Hepatic stellate cell (primary cell): ENCODE measurements at places on chromosomes 11 and 22.

- no peak for DNase-seq
Measured at GRCh38 chr22:27610863-27611786, 190.4 kb downstream of the MN1 start.

GRCh38 chr11:128734103-128734831, 40.4 kb downstream of the FLI1 start:
- no peak for DNase-seq

- no peak for DNase-seq
Measured at GRCh38 chr11:67694875-67695555, 20.6 kb upstream of the ALDH3B2 start.

GRCh38 chr11:19980957-19981669, 179.2 kb downstream of the DBX1 start:
- peak; percentile 47 for DNase-seq

DNA sequence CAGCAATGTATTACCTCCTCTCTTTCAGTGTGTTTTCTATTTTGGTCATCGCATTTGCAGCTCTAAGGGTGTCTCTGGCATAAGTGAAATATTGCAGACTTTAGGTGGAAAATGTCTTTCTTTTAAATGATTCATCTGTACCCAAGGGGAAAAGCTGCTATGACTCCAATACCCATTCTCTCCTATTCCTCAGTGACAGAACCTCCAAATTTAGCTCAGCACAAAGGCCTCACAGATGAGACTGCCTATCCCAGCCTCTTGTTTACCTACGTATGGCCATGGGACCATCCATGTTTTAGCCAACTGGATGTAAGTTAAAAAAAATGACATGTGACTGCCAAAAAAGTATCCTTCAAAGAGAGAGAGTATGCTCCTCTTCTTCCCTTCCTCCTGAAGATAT, 7.9 kb downstream of the MTMR2 start:
- no peak for DNase-seq

DNA sequence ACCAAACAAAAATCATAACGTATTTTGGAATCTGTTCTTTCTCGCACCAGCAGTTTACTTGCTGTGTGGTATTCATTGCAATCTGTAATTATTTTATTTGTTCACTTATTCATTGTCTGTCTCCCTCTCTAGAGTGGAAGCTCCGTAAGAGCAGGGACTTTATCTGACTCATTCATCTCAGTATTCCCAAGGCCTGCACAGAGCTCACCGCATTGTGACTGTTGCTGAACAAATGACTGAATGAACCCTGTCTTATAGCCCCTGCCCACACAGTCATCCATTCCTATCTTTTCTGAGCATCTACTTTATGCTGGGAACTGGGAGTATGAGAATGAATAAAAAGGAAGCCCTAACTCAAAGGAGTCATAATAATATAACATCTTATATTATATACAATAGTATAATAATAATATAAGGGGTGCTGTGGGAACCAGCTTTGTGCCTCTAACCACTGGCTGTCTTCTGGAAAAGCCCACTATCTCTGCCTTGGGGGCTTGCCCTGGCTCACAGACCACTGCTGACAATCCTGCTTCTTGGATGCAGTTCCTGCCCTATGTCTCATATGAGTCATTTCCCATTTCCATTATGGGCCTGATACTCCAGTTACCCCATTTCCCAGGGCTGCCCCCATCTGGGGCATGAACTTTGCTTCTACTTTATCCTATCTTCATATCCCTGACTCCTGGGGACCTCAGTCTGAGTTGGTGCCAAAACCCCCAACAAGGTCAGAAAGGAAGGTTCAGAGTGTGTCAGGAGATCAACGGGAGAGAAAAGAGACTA, 11.0 kb downstream of the XRRA1 start:
- DNase-seq, result peak; percentile 30

GRCh38 chr11:75465701-75466531, 32.9 kb upstream of the KLHL35 start:
- DNase-seq, result peak; percentile 70

GRCh38 chr11:95993438-95994298, 69.8 kb upstream of the MTMR2 start:
- no peak for DNase-seq

DNA sequence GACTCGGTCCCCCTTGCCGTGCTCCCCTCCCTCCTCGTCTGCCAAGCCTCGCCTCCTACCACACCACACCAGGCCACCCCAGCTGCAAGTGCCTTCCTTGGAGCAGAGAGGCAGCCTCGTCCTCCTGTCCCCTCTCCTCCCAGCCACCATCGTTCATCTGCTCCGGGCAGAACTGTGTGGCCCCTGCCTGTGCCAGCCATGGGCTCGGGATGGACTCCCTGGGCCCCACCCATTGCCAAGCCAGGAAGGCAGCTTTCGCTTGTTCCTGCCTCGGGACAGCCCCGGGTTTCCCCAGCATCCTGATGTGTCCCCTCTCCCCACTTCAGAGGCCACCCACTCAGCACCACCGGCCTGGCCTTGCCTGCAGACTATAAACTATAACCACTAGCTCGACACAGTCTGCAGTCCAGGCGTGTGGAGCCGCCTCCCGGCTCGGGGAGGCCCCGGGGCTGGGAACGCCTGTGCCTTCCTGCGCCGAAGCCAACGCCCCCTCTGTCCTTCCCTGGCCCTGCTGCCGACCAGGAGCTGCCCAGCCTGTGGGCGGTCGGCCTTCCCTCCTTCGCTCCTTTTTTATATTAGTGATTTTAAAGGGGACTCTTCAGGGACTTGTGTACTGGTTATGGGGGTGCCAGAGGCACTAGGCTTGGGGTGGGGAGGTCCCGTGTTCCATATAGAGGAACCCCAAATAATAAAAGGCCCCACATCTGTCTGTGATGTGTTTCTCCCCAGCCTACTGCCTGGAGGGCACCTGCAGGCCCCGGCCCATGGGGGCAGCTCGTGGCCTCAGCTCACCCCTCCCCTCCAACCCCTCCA, 29.8 kb downstream of the CAPN1 start:
- no peak for DNase-seq

GRCh38 chr22:26942637-26942957, 285.2 kb downstream of the MIAT start:
- DNase-seq, result no peak

GRCh38 chr11:118415739-118416068, 14.3 kb downstream of the ATP5MG start:
- peak; percentile 82 for DNase-seq

GRCh38 chr11:19952116-19952605, 208.1 kb downstream of the DBX1 start:
- DNase-seq, result no peak

GRCh38 chr22:48051796-48052620, 1289.6 kb downstream of the TBC1D22A start:
- no peak for DNase-seq

DNA sequence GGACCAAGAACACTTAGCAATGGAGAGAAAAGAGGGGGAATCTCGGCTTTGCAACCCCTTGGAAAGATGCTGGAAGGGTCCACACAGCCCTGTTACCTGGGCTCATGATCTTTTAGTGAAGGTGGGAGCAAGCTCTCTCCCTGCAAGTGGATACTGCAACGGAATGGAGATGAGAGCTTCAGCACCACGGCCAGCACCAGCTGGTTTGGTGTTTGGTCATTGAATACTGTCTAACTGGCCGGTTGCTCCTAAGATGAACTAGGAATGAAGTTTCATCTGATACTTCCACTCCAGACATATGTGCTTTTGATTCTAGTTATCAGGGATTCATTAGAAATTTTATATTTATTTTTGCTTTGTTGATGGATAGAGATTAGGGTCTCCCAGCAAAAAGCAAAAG, 16.3 kb downstream of the HTR3A start:
- peak; percentile 26 for DNase-seq

- DNase-seq, result peak; percentile 39
Measured at GRCh38 chr11:77381729-77382665, 80.5 kb upstream of the GDPD4 start.

GRCh38 chr11:64853709-64854108, 9.3 kb upstream of the CDC42BPG start:
- no peak for DNase-seq

DNA sequence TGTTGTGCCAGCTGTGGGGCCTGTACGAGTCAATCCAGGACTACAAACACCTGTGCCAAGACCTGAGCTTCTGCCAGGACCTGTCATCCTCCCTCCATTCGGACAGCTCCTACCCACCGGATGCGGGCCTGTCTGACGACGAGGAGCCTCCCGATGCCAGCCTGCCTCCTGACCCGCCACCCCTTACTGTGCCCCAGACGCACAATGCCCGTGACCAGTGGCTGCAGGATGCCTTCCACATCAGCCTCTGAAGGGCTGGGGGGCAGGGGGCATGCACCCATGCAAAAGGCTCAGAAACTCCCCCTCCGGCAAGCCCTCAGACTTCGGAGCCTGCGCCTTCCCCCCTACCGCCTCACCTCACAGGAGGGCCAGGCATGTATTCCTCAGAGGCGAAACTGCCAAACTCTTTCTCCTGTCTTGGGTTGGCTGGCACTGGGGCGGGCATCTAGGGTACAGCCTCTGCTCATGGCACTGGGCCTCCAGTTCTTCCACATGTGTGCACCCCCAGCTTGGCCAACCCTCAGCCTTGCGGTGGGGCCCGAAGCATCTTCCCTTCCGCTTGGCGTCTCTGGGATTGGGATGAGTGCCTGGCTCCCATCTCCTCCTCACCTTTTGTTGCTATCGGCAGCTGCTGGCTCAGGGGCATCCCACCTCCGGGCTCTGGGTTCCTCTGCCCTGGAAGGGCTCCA, 1.2 kb downstream of the FAM89B start:
- DNase-seq, result no peak

GRCh38 chr22:27122574-27122973, 465.2 kb downstream of the MIAT start:
- no peak for DNase-seq

GRCh38 chr11:132448334-132448995, 1078.0 kb downstream of the NTM start:
- DNase-seq, result peak; percentile 22

- DNase-seq, result no peak
Measured at GRCh38 chr11:108486331-108486730, 11.9 kb downstream of the POGLUT3 start.

DNA sequence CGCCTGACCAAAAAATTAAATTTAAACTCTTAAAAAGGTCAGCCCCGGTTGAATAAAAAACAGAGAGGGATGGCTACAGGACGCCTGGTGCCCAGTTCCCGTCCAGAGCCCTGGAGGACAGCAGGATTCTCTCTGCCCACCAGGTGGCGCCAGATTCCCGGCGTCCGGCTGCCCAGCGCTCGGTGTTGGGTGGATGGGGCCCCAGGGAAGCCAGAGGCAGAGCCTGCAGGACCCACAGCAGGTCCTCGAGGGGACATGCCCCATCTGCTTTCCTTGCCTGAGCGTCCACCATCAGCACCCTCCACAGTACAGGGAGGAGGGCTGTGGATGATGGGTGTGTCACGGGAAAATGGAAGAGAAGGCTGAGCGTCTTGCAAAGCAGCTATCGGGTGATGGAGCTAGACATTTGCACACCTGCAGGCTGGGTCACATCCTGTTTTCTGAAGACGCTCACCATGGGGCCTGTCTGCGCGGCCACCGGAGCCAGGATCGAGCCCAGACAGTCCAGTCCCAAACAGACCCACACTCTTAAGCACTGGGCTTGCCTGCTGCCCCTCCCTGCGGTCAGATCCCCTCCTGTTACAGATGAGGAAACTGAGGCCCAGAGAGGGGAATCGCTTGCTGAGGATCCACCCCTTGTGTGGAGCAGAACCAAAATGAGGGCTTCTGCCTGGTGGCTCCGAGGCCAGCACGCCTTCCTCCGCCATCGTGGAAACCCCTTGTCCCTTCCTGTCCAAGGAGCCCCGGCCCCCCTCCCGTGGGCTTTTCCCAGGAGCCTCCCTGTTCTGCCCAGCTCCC, 18.5 kb upstream of the CBX7 start:
- peak; percentile 78 for DNase-seq

- DNase-seq, result peak; percentile 90
Measured at GRCh38 chr22:31211862-31212730, at the start of gene LIMK2. TSS of gene LIMK2 (plus strand) at chr22:31212298. CDS start at chr22:31212409, 111 bp downstream.

GRCh38 chr11:67053896-67054329, 2.7 kb upstream of the RHOD start:
- peak; percentile 88 for DNase-seq

DNA sequence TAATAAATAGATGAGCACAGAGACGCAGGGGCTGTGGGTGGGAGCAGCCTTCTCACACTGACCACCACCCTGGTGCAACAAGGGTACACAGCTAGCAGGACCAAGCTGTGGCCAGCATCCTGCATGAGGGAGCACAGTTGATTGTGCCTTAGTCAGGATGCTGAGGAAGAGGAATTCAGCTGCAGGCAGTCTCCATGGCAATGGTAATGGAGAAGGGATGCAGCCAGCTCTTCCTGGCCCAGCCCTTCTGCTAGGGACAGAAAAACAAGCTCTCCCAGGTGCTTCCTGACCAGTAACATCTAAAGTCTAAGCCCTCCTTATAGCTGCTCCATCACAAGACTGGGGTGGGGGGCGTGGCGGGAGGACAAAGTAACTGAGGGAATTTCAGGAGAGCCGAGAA, 363.5 kb downstream of the BUD13 start:
- DNase-seq, result no peak

DNA sequence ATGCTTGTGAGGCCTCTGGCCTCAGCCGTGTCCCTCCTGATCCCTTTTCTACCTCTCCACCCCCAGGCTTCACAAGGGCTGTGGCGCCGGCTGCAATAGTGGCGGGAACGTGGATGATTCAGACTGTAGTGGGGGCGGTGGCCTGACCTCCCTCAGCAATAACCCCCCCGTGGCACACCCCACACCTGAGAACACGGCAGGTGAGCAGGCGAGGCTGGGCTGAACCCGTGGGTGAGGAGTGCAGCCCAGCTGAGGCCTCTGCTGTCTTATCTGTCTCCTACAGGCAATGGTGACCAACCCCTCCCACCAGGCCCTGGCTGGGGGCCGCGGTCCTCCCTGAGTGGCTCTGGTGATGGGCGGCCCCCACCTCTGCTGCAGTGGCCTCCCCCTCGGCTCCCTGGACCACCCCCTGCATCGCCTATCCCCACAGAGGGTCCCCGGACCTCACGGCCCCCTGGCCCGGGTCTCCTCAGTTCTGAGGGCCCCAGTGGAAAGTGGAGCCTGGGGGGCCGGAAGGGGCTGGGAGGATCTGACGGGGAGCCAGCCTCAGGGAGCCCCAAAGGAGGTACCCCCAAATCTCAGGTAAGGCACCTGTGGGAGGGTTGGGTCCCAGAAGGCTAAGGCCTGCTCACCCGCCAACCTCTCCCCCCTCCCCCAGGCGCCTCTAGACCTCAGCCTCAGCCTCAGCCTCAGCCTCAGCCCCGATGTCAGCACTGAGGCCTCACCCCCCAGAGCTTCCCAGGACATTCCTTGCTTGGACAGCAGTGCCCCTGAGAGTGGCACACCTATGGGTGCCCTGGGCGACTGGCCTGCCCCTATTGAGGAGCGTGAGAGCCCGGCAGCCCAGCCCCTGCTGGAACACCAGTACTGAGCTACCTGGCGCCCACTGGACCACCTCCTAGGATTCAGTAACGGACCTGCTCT, 1.5 kb upstream of the SIPA1 start:
- DNase-seq, result no peak

DNA sequence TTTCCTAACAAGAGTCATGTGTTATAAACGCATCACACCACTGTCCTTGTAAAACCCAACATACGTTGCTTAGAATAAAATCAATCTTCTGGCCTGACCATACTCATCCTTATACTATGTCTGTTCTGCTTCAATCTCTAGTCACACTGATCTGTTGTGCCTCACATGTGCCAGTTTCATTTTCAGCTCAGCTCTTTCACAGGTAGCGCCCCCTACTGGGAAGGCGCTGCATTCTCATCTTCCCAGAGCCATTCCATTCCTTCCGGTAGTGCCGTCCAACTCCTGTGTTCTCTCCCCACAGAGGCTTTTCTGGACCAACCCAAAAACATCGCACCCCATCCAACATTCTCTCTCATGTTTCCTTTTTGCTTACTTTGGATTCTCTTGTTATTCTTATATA, 22.2 kb downstream of the CASP5 start:
- no peak for DNase-seq
